CD4-positive, alpha-beta T cell treated with Interleukin-10 for 1 hour (primary cell): ENCODE measurements at places on chromosomes 3 and 15.

- DNase-seq = no peak
Measured at GRCh38 chr3:123027292-123028232, at the start of gene SEMA5B. Gene SEMA5B, minus strand, starts transcription at chr3:123027763. Its CDS starts 66,500 bp downstream, at chr3:122961263.

DNA sequence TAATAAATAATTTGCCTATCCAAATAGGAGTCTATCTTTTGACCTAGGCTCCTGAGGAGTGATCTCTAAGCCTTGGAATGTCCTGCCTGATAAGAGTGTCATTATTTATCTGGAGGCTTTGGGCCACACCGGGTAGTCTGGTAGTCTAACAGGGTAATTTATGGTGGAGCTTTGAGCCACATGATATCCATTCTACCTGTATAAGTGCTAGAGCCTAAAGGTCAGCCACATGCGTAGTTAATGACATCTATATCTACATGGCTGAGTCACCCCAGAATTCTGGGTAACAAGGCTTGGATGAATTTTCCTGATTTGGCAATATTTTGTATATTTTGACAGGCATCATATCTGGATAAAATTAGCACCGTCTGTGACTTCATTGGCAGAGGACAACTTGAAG, 681.4 kb downstream of the MCTP2 start:
- DNase-seq = no peak

DNA sequence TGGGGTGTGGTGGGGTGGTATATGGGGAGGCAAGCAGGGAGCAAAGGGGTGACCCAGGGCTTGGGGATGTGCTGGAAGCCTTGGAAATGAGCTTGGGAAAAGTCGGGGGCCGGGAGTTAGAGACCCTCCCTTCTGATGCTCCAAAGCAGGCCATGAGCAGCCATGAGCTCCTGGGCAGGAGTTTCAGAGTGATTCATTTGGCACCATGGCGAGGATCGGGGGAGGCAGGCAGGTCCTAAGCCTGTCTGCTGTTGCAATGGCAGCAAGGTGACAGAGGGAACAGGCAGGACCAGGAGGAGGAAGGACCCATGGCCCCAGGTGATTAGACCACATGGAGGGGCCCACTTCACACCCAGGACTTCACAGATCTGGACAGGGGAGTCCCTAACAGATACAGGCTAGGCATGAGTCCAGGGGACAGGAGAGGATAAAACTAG, 21.3 kb downstream of the RGMA start:
- DNase-seq = no peak

- DNase-seq = no peak
Measured at GRCh38 chr3:46194868-46195553, 13.1 kb downstream of the CCR1 start.
